ENCODE measurements at places on chromosomes 12 and 14. TPM values are rescaled to one million over a fixed set of nuclear protein-coding genes. Genes with fewer than 3 reads are reported as not detected.

GRCh38 chr14:86613126-86613525, 1083.2 kb downstream of the FLRT2 start:
- no peak for DNase-seq

- no peak for DNase-seq
These were observed 19.2 kb downstream of the CREBL2 start for GRCh38 chr12:12630850-12631249.

DNA sequence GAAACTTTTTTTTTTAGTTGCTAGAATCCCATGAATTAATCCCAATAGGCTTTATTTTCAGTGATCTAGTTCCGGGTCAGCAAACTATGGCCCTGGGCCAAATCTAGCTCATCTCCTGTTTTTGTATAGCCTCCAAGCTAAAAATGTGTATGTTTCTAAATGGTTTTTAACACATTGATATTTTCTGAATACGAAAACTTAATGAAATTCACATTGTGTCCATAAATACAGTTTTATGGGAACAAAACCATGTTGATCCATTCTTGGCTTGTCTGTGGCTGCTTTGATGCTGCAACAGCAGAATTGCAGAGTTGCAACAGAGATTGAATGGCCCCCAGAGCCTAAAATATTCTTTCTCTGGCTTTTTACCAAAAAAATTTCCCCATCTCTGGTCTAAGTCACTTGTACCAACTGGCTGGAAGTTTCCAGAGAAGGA, 47.5 kb downstream of the ZNF664 start:
- no peak for DNase-seq

DNA sequence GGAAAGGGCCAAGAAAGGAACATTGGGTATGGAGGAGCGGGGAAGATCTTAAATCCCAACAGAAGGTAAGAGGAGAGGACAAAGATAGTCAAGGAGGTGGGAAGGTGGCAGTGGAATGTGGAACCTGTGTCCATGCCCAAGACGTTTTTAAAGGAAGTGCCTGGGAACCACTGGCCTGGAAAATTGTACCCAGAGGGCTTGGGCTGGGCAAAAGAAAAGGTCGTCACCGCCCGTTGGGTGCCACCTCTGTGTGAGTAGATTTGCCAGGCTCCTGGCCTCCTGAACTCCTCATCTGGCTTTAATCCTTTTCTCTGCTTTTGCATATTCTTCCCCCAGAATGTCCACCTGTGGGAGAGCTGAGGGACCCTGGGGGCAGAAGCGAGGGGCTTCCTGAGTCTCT, 32.6 kb downstream of the JDP2 start:
- DNase-seq = no peak

DNA sequence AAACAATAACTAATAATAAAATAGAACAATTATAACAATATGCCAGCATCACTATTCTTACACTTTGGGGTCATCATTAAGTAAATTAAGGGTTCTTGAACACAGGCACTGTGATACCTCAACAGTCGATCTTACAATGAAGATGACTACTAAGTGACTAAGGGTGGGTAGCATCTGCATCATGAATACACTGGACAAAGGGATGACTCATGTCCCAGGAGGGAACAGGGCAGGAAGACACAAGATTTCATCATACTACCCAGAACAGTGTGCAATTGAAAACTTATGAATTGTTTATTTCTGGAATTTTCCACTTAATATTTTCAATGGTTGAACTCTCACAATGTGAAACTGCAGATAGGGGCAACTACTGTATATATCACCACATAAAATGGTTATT, 19.7 kb downstream of the TSPAN19 start:
- no peak for DNase-seq

- DNase-seq = no peak
These were observed 320.5 kb downstream of the CACNA1C start for GRCh38 chr12:2373307-2373706.

DNA sequence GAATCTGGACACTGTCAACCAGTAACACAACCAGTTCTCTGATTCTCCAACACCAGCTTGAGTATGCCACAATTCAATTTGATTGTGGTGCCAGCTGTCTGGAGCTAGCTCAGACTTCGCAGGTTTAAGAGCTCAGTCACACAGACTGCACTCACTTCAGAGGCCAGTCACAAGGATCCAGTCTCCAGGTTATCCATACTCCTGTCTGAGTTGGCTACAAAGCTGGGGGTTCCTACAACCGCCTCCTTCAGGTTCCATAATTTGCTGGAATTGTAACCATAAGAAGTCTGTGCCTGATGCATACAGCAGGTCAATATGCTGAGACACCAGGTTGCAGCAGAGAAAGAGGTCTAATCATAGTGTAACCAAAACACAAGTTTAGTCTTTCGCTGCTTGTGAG, 70.5 kb upstream of the CPSF6 start:
- DNase-seq = no peak

Gene NTS
- total RNA-seq = not detected

Gene SYT1
- total RNA-seq = not detected

Gene PTCSC3
- not detected for total RNA-seq
